NCI-H1048 (cell line): ENCODE measurements at places on chromosomes 3 and 15.

GRCh38 chr15:70669006-70669602, 94.3 kb downstream of the UACA start:
- no peak for DNase-seq

DNA sequence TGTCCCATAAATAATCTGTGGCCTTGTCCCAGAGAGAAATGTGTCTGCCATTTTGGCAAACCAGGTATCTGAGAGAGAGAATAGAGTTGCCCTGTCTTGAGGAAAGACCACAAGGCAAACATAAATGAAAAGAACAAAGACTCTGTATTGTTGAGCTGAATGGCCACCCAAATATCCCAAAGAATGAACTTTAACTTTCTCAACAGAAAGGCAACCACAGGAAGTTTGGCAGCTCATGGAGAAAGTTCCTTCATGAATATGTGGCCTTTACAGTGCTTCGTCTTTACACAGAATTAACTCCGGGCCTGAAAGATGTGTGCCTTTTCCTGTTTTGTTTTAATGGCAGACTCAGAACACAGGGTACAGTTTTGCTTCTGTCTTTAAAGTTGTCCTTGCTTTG, 41.4 kb upstream of the THBS1 start:
- no peak for DNase-seq

- no peak for DNase-seq
These were observed 116.7 kb downstream of the NUP210 start for GRCh38 chr3:13303410-13303809.

- no peak for DNase-seq
These were observed 77.5 kb downstream of the CHSY1 start for GRCh38 chr15:101174152-101174920.

- no peak for DNase-seq
These were observed 511.9 kb downstream of the ZIC1 start for GRCh38 chr3:147921051-147921450.

- no peak for DNase-seq
These were observed 37.9 kb downstream of the NR1I2 start for GRCh38 chr3:119819806-119820205.

DNA sequence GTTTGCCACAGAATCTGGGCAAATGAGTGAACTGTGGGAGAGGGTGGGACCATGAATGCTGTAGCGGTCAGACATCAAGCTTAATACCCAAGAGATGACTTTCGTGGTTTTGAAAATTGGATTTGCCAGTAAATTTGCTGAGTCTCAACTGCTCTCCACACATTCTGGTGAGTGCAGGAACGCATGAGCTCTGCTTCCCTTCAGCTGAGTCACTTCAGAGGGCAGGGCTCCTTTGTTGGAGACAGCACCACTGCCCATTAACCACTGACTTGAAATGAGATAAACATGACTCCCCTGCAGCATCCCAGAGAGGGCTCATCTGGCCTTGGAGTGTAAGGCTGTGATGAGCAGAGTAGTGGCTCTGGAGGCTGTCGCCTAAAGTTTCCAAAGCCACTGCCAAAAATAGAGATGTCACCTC, 22.6 kb downstream of the RARRES1 start:
- DNase-seq: no peak

DNA sequence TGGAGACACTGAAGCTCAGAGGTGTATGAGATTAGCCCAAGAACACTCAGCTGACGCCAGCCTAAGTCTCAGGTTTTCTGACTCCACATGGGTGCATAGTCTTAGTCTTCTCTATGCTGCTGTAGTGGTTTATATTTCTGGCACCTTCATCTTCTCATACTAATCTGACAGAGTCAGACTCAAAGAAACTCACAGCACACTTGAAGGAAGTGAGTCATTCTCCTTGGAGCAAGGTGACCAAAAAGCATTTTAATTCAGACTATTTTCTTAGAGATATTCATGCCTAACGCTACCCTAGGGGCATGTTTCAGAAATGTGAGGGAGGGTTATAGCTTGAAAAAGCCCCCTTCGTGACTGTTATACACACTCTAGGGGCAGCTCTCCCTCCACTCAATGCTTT, 775.3 kb upstream of the ARPP21 start:
- no peak for DNase-seq

DNA sequence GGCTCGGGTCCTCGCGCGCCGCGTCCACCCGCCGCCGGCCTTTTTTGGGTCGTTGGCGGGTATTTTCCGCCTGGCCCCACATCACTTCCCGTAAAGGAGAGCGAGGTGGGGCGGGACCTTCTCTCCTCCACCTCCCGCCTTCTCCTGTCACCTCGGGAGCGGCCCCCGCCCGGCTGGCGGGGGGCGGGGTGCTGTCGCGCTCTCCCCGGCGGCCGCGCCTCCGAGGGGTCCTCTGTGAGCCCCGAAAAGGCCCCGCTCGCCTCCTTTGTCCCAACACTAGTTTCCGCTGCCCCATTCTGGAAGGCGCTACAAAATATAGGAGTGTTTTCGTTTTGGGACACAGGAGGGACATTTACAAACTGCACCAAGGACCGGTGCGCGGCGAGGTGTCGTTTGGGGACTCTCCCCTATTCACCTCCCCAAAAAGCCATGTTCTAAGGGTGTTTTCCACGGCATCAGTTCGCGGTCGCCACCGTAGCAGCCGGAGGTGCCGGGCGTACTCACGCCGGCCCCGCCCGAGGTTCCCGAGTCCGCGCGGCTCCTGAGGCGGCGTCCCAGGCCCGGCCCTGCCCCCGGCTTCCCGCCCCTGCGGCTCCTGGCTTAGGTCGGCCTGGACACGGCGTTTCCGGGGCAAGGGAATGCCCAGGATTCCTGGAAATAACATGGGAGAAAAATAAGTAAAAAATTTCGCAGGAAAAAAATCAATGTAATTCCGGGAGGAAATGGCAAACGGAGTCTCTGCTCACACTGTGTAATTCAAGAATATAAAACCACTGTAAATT, at the start of gene RAB27A:
TSS of gene RAB27A (minus strand) at position 68 of the 782 bp plus-strand sequence. CDS start 54,879 bp downstream, outside the sequence.
- peak; percentile 24 for DNase-seq

- DNase-seq: no peak
These were observed 76.4 kb downstream of the EFL1 start for GRCh38 chr15:82186161-82186560.

- no peak for DNase-seq
These were observed 1.9 kb upstream of the CHST14 start for GRCh38 chr15:40468898-40469331.

- no peak for DNase-seq
These were observed at the start of gene CCR1 for GRCh38 chr3:46208167-46208704. Gene CCR1 (minus strand): TSS chr3:46208313. CDS start chr3:46204313, 4,000 bp downstream.

GRCh38 chr15:80561500-80561899, 133.6 kb upstream of the ABHD17C start:
- no peak for DNase-seq

DNA sequence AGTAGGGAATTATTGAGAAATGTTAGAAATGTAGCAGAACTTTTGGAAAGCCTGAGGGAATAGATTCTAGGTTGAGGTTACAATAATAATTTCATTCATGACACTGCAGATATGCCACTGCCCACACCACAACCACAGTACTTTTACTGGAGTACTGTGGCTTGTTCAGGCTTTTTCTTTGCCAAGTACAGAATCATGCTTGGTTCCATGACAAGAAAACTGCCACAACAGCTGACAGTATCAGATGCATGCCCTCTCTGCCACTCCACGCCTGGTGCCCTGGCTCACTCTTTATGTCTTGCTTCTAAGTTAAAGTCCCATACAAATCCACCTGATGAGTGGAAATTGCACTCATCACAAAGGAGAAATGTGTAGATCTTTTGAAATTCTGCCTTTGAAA, 398.6 kb downstream of the ZIC1 start:
- no peak for DNase-seq

- DNase-seq: no peak
These were observed 133.5 kb upstream of the GALNT15 start for GRCh38 chr3:16040991-16041390.

- DNase-seq: no peak
These were observed 152.8 kb downstream of the DNAJB8 start for GRCh38 chr3:128313935-128314334.

- no peak for DNase-seq
These were observed 42.4 kb downstream of the ZNF710 start for GRCh38 chr15:90043530-90044010.

DNA sequence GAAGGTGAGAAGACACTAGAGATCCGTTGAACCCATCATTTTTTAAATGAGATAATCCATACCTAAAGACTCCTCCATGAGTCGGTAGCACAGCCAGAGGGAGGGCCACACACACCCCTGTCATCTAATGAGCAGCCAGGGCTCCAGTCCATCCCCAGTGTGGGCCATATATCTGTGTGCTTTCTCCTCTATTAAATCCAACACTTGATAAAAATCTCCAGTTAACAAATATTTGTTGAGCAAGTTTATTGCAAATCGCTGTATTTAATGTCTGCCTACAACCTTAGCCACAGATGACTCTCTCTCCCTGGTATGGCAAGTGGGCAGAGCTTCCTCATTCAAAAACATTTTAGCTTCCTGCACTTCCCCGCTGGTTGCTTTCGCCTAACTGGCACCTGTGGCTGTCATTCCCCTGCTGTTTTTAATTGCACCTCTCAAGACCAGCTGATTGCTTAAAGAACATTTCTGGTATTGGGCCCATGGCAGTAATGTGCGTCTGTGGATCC, 82.8 kb downstream of the SMAD3 start:
- DNase-seq: no peak

DNA sequence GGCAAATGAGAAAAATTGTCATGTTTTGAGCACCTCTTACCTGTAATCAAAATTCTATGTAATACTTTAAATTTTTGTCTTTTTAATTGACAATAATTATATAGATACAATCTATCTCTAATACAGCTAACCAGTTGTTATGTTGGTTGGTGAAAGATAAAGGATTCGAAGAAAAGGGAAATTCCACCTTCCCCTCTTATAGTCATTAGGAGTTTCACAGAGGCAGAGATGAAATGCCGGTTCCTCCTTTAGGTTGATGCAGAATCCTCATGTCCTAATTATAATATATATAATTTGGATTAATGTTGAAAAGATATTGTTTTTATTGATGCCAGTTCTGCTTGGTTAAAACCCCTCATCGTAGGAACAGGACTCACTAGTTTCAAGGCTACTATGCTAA, 67.1 kb downstream of the LRCH3 start:
- no peak for DNase-seq

- DNase-seq: no peak
These were observed 39.4 kb upstream of the SMAD3 start for GRCh38 chr15:67025719-67026609.

DNA sequence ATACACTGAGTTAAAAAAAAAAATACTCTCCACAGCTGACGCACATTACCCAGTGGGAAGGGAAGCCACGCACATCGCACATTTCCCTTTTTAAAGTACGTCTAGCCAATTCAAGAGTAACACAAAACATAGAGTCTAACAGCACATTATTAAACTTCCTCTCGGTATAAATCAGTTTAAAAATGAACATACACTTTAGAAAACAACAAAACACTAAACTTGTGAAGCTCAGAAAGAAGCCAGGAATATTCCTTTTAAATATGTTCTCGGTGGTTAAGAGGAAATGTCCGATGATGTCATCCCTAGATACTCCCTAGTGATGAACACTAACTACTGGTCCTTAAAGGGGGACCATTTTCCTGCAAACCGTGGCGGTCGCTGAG, 721 bp downstream of the MYEF2 start:
- DNase-seq: no peak

GRCh38 chr3:134898181-134898754, 103.2 kb downstream of the EPHB1 start:
- DNase-seq: no peak

DNA sequence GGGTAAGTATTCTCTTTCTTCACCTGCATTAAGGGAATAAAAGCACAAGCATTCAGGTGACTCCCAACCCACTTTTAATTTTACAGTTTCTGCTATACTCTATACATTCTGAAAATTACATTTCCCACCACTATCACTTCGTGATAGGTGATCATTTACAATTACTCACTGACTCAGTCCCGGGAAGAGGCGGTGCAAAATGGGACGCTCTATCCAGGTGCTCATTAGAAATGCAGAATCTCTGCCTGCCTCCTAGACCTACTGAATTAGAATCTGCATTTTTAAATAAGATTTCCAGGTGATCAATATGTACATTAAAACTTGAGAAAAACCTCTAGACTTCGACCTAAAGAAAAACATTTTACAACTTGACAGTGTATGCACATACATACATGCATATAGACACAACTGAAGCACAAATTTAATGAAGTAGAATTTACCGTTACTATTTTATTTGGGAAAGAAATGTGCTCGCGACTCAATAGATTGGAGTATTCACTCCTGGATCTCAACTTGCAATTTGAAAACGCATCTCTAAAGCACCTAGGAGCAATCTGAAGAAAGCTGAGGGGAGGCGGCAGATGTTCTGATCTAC, 598 bp upstream of the TGFBR2 start:
- no peak for DNase-seq

DNA sequence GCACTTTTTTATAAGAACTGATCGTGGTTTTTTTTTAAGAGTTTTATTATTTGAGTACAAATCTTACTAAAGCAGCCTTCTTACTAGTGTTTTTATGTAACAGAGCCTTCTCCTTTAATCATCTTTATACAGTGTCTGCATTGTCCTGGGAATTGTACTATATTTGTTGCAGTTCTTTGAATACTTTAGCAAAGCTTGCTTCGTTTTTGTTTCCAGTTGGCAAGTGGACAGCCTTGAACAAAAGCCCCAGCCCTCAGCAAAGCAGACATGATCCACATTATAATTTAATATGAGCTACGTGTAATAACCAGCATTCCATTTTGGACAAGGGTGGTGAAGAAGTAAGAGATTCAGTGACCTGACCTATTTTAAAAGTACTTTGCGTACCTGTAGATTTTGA, 112.2 kb upstream of the FLNB start:
- no peak for DNase-seq

DNA sequence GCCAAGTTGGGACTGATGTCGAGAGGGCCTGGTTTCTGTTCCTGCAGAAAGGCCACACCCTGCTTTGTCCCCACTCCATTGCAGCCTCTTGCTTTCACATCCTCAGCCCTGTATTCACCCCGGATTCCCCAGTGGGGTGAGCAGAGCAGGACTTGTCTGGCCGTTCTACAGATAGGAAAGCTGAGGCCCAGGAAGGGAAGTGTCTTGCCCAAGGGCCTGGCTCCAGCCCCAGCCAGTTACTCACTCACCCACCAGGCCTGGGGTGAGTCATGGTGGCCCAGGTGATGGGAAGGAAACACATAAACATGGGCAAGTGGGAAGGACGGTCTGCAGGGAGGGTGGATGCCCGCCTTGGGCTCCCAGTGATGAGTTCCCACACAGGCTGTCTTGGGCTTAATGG, 6.1 kb upstream of the DUSP7 start:
- DNase-seq: no peak

DNA sequence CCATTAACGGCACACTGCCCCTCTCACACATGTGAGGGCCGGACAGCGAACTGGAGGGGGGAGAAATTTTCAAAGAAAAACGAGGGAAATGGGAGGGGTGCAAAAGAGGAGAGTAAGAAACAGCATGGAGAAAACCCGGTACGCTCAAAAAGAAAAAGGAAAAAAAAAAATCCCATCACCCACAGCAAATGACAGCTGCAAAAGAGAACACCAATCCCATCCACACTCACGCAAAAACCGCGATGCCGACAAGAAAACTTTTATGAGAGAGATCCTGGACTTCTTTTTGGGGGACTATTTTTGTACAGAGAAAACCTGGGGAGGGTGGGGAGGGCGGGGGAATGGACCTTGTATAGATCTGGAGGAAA, 1.5 kb downstream of the SOX2 start:
- DNase-seq: no peak
